ENCODE measurements at places on chromosomes 7 and 10.

GRCh38 chr7:45525057-45525456 is 49.1 kb upstream of the ADCY1 start:
- no peak for DNase-seq

DNA sequence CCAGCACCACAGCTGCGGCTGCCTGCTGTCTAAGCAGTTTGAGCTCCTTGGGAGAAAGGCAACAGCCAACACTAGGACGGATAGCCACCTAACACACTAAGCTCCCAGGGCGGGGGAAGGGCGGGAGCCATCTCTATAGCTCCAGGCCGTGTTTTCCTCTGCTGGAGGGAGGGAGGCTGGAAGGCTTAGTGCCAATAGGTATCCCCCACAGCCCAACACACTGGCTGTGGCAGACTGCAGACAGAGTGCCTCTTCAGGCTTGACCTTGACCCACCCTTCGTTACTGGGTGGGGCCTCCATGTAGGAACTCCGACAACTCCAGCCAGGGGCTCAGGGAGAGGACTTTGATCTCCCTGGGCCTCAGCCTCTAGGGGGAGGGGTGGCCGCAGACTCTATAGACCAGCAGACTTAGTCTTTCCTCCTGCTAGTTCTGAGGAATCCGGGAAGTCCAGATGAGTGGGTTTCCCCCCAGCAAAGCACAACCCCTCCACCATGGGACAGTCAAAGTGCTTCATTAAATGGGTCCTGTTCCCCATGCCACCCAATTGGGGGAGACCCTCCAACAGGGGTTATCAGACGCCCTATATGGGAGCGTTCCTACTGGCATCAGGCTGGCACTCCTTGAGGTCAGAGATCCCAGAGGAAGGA is 314.4 kb upstream of the MKI67 start:
- DNase-seq, result no peak

DNA sequence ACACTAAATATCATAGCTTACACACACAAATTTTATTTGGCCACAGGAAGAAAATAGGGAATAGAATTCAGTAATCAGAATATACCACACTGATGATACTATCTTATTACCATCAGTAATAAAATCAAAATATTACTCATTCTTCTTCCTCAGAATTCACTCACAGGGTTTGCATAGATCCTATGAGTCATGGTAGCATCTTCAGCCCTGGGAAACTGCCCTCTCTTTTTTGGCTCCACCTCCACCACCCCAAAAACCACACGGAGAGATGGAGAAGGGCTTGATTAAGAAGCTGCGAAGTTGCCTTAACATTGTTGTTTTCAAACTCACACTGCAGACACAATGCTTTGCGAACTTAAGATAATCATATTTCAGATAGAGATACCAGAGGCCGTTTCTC is 154.1 kb upstream of the AHR start:
- DNase-seq, result peak; percentile 53

- DNase-seq, result no peak
These were observed 216.9 kb downstream of the POLR1F start for GRCh38 chr7:19491821-19492452.

DNA sequence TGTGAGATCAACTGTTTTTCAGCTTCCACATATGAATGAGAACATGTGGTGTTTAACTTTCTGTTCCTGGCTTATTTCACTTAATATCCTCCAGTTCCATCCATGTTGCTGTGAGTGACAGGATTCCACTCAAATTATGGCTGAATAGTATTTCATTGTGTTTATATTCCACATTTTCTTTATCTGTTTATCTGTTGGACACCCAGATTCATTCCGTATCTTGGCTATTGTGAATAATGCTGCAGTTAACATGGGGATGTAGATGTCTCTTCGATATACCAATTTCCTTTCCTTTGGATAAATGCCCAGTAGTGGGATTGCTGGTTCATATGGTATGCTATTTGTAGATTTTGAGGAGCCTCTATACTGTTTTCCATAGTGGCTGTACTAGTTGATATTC is 47.9 kb downstream of the GALNT11 start:
- DNase-seq, result no peak

- no peak for DNase-seq
These were observed 217.1 kb downstream of the CAMK1D start for GRCh38 chr10:12566161-12567115.

DNA sequence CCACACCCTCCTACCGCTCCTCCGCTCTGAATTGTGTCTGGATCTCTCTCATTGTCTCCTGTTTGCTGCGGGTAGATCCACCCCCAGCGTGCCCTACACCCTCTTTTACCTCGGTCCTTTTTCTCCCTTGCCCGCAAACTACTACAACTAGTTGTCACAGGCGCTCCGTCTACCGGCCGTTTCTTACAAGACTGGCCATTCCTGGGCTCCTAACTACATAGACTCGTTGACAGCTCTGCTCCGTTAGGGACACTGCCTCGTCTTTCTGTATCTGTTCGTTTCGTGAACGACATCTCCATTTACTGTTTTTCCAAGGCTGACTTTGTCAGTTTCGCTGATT is 786 bp downstream of the TAF3 start:
- no peak for DNase-seq

DNA sequence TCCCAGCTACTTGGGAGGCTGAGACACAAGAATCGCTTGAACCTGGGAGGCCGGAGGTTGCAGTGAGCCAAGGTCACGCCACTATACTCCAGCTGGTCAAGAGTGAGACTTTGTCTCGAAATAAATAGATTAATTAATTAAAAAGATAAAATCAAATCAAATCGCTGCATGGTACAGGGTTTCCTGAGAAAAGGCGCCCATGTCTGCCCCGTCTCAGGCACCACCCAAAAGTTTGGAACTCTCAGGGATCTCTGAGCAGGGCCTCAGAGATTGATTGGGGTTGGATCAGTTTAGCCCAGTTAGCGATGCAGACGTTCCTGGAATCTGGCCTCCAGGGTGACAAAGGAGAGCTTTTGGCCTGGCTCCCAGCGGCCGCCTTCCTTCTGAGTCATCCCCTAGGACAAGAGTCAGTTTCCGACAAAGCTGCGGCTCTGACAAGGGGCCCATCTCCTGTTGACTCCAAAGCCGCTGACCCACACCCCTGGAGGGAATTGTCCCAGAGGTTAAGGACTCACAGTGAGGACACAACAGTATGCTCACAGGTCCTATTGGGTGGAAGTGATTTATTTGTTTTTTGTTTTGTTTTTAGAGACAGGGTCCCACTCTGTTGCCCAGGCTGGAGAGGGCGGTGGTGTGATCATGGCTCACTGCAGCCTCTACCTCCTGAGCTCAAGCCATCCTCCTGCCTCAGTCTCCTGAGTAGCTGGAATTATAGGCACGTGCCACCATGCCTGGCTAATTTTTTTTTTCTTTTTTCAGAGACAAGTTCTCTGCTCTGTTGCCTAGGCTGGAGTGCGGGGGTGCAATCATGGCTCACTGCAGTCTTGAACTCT is 6.8 kb downstream of the ORAI2 start:
- no peak for DNase-seq

DNA sequence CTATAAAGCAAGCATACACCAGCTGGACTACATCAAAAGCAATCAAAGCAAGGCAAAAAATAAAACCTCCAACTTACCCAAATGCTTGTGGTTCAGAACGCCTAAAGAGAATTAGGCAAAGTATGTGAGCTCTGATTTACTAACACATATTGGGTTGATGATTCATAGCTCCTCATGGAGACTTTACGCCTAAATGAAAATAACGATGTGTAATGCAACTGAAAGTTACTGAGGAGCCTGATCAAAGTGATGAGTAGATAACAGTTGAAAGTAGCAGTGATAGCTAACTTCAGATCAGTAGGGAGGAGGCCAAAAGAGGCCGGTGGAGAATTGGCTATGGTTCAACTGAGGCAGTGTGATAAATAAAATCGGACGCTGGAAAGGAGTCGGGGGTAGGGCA is 85.0 kb downstream of the MPP7 start:
- no peak for DNase-seq

- no peak for DNase-seq
These were observed 129.9 kb downstream of the WDR37 start for GRCh38 chr10:1185911-1186682.

DNA sequence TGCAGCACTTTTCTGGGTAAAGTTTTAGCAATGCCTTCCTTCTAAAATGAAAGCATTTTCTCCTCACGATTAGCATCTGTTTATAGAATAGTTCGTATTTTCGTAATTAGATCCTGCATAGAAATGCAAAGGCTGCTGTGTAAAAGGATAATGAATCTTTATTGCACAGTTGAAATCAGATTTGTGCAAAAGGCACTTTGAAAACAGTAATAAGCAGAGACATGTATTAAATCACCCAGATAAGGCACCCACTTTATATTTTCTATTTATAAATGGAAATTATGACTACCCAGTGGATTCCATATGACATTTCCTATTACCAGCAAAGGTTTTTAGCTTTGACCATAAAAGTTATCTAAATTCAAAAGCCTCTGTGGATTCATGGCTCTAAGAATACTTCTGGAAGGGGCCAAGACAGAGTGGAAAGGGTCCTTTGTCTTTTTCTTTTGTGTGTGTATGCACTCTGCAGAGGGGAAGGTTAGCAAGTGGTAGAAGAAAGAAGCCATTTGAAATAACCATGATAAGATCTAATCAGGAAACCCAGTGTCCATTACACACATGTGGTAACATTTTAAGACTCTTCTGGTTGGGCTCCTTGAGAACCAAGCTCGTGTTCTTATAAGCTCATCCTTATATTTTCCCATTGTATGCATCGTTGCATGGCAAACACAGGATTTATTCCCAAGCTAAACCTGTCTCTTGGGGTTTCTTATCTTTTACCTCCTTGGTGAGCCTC is 612.1 kb downstream of the AUTS2 start:
- no peak for DNase-seq

- no peak for DNase-seq
These were observed 89.6 kb upstream of the SMIM30 start for GRCh38 chr7:113207931-113208330.

DNA sequence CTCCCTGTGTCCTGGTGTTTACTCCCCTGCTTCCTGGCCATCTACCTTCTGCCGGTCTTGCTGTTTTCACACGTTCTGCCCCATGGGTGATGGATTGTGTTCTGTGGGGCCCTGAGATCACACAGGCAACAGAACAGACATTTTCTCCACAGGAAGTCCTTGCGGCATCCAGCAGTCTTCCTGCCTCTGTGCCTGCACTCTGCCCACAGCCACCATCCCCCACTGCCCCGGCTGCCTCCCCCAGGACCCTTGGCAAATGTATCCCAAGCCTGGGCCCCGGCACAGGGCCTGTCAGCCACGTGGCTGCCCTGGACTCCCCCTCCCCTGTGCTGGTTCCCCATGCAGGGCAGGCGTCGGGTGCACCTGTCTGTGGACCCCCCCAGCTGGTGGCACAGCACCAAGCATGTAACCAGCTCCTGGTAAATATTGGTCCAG is 184.2 kb downstream of the WDR37 start:
- DNase-seq, result no peak

- DNase-seq, result no peak
These were observed 76.3 kb upstream of the CAMK2B start for GRCh38 chr7:44401692-44402091.

DNA sequence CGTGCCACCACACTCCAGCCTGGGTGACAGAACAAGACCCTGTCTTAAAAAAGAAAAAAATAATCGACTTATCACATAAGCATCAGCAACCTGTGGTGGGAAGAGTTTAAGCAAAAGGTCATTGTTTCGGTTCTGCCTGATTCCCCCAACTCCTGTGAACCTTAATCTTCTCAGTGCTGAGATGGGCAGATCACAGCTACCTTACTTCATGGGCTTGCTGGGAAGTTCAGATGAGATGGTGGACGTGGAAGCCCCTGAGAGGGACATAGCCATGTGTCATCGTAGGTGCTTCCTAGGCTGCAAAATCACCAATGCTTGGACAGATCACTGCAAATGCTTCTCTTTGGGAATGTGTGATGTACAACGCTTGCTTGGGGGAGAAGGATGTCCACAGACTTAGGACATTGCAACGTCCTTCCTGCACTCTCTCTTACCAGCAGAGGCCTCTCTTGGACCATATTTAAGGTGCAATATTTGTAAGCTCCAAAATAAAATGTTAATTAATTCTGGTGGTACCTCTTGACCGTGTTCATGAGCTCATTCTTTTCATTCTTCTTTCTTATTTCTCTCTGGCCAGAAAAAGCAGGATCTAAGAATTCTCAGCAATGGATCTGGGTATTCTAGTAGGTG is 8.6 kb downstream of the GJD4 start:
- no peak for DNase-seq

- no peak for DNase-seq
These were observed 7.4 kb upstream of the RAMP3 start for GRCh38 chr7:45150199-45150598.

GRCh38 chr7:132778761-132779160 is 202.5 kb upstream of the PLXNA4 start:
- no peak for DNase-seq

- DNase-seq, result no peak
These were observed 46.7 kb downstream of the HTRA1 start for GRCh38 chr10:122508021-122508420.

DNA sequence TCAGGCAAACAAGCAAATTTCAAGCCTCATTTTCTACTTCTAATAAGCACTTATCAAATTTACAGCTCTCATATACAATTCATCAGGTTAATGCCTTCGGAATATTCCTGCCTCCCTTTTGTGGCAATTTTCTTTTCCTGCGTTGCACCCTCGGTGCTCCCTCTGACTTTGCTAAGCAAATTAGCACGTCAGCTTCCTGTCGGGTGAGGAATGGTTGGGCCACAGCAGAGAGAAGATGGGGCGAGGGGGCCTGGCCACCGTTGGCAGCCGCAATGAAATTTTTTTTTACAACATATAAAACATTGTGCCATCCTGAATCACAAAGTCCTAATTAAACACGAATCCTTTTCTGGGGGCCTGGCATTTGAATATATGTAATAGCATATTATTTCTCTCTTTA is 28.1 kb downstream of the ELFN1 start:
- DNase-seq, result no peak

DNA sequence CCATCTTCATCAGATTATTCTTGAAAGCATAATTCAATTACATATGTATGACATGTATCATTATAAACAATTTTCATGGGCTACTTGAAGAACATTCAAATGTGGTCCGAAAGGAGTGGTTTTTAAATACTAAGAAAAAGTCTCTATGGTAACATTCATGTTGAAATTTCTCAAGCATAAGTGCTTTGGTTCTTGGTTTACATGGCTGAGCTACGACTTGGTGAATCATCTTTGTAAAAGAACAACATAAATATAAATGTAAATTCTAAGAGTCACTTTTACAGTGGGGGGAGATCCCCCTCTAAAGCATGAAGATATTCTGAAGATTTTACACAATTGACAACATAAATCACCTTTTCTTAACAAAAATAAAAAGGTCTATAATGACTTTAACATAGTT is 118.6 kb downstream of the MAGI2 start:
- no peak for DNase-seq
